ENCODE measurements at places on chromosomes 4 and X.

GRCh38 chrX:3678328-3678727 is 35.1 kb downstream of the PRKX start:
- no peak for DNase-seq

DNA sequence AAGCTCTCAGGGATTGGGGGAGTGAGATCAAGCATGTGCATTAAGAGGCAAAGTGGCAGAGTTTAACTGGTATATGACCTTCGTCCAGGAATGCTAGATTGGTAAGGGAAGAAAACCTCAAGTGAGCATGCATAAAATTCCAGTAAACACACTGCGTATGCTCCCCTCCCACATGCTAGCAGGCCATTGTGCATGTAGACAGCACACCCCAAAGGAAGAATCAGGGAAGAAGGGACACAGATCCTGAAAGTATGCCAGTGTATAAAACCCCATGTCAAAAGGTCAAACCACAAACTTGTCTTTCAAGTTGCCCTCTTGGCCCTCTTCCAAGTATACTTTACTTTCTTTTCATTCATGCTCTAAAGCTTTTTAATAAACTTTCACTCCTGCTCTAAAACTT is 405.2 kb upstream of the CNKSR2 start:
- no peak for DNase-seq

- no peak for DNase-seq
These were observed 22.2 kb upstream of the CAMK2D start for GRCh38 chr4:113783701-113784100.

DNA sequence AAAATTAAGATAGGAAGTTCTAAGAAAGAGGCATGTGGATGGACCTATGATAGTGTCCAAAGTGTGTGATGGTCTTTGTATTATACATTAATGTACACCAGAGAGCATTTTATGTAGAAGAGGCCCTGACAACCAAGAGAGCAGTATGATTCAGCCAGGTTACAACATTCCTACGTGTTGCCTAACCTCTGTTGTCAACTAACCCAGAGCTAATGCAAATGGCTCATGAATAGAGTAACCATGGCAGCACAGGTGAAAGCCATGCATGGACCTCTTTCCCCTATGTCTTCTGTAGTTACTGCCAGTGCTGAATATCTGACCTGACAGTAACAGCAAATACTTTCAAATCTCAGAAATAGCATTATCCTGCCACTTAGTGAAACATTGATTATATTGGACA is 255.6 kb downstream of the NDST4 start:
- no peak for DNase-seq

GRCh38 chrX:68677998-68678397 is 30.5 kb downstream of the STARD8 start:
- no peak for DNase-seq

- peak; percentile 12 for DNase-seq
These were observed 54.6 kb upstream of the HHIP start for GRCh38 chr4:144591401-144591800.

- DNase-seq: no peak
These were observed 51.2 kb downstream of the OR13H1 start for GRCh38 chrX:131595120-131595519.

DNA sequence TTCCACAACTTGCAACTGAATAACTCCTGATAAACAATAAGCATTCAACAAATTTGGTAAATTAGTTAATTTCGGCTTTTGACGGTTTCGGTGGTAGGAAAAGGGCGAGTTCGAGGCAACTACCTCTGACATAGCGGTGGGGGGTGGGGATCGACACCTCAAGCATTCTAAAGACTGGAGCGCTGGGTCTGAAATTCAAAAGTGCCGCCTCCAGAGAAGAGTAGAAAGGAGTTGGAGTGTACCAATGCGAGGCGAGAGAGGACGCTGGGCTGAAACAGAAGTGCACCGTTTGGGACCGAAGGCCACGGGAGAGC is 725 bp downstream of the SMC1A start:
- no peak for DNase-seq

- DNase-seq: no peak
These were observed 91.6 kb downstream of the AR start for GRCh38 chrX:67635424-67635823.

- no peak for DNase-seq
These were observed 41.8 kb downstream of the ACSL4 start for GRCh38 chrX:109691277-109691676.

DNA sequence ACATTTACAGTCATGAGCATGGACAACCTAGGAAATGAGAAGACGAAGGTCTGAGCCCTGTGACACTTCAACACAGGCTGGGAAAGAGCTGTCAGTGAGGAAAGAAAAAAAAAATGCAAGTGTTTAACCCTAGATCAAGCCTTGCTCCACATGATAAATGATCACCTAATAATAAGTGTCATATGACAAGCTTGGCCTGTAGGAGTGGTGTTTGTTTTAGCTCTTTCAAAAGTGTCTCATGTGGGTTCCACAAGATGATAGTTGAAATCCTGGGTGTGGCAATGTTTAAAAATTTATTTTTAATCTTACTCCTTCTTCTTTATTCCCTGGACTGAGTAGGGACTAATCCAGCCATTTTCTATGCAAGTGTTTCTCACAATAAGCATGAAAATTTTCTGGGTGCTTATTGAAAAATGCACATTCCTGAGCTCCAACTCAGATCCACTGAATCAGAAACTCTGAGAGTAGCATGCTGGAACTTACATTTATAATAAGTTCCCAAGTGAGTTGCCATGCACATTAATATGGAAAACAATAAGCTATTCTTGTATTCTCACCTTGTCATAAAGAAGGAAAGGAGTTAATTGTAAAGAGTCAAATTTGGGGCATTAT is 138.3 kb downstream of the AREG start:
- DNase-seq: no peak

GRCh38 chr4:144494280-144494679 is 151.7 kb upstream of the HHIP start:
- no peak for DNase-seq

DNA sequence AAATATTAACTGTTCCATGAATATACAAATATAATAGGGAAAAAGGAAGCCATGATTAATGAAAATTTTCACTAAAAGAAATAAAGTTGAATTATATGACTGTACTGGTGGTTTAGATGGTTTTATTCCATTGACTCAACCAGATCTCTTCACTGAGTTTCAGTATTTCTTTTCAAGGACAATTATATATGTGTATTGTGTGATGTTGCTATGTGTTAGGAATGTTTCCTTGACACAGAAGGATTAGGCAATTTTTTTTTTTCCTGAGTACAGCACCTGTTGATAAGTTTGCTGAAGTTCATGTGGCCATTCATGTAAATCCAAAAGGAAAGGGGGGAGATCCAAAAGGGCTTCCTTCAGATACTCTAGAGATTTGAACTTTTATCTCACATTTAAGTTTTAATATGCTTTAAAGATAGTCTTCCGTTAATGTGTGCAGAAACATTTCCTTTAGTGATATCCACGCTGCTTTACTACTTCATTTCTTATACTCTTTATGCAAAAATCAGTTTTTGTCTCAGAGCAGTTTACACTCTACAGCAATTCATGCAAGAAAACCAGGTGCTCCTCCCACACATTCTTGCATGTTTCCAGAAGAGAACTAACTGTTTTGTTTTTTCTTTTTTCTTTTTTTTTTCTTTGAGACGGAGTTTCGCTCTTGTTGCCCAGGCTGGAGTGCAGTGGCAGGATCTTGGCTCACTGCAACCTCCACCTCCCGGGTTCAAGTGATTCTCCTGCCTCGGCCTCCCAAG is 249.1 kb downstream of the RPA4 start:
- DNase-seq: no peak
